ENCODE measurements at places on chromosomes 3 and 15.

DNA sequence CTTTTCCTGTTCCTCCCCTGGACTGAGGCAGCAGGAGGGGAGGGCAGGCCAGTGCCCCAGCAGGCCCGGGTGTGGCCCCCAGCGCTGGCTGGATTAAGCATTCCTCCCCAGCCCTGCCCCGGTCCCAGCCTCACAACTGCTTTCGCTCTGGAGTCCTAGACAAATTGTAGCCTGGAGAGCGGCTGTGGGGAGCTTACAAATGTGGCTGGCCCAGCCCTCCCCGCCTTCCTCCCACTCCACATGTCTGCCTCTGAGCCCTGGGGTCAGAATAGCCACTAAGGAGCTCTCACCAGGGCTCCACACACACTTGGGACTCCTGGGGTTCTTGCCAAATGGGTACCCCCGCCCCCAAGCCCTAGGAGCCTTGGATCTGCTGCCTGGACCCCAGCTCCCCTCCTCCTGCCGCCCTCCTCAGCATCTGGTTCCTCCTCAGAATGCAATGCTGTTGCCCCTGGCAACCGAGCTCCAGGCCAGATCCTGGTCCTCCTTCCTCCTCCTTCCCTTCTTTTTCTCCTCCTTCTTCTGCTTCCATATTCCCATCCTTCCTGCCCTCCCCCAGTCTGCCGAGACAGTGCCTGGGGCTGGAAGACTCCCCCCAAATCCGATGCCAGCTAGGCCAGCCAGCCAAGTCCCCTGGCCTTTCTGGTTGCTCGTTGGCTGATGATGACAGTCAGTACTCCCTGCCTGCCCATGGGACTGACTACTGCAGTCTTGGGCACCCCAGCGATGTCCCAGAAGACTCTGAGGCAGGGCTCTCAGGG, 91.1 kb downstream of the LINGO1 start:
- DNase-seq: peak; percentile 39

DNA sequence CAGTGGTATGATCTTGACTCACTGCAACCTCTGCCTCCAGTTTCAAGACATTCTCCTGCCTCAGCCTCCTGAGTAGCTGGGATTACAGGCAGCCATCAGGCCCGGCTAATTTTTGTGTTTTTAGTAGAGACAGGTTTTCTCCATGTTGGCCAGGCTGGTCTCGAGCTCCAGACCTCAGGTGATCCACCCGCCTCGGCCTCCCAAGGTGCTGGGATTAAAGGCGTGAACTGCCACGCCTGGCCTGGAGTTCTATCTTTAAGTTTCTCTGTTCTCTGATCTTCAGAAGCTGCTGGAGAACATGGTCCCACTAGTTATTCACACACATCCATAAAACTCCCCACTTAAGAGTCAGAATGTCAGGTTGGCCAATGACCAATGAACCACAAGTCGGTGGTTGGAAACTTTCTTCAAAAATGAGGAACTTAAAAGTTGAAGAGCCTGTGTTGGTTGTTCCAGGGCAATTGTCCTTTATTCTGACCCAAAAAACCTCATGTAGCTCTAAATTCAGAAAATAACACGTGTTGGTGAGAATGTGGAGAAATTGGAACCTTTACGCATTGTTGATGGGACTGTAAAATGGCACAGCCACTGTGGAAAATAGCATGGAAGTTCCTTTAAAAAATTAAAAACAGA, 55.9 kb upstream of the PIK3CB start:
- no peak for DNase-seq

DNA sequence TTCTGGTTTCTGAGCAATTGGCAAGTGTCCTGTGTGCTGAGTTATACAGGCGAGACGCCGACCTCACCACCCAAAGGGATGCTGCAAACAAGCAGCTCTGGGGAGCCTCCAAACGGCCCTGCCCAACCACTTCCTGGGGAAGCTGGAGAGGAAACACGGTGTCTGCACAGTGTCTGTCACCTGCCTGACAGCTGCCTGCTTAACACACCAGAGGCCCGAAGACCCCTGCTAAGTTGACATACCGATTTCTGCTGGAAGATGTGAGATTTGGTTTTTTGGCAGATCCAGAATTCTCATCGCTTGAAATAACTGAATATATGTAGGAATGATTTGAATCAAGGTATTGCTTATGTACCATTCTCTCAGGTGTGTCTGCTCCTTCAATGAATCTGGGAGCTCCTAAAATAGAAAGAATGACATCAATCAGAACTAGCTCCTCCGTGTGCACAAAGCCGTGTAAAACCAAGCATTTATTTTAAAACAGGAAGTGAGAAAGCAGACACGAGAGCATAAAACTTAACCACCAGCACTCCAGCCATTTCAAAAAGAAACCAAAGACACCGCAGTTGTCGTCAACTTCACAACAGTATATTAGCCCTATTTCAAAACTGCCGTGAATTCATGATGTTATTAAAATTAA, 27.2 kb downstream of the LRRC2 start:
- DNase-seq: peak; percentile 41

DNA sequence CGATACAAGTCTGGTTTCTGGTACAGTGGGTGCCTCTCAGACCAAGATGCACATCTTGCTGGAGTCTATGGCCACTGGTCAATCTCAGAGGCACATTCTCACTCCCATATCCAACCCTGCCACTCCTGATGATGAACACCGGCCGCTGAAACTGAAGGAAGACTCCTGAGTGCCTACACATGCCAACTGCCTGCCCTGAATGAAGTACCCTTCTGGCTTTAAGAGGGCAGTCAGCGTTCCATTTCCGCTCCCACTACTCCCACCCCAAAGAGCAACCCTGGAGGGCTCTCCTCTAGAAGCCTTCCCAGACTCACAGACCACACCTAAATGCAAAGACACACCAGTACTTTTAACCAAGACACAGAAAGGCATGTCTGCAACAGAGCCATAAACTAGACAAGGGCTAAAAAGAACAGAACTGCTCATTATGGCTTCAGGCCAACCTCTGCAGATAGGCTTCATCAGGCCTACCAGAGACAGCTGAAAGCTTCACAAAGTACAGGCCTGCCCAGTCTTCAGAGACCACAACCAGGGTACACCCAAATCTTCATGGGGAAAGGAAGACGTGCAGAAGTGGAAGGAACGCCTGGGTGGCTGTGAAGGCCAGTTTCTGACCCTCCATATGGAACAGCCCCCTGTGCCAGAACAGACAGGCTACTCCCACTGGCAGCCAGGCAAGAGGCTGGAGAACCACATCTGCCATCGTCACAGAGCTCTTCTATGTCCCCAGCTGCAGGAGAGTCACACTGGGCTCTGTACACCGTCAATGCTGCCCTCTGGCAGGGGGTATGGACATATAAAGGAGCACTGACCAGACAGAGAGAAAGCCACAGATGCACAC, 14.3 kb downstream of the ANP32A start:
- no peak for DNase-seq

DNA sequence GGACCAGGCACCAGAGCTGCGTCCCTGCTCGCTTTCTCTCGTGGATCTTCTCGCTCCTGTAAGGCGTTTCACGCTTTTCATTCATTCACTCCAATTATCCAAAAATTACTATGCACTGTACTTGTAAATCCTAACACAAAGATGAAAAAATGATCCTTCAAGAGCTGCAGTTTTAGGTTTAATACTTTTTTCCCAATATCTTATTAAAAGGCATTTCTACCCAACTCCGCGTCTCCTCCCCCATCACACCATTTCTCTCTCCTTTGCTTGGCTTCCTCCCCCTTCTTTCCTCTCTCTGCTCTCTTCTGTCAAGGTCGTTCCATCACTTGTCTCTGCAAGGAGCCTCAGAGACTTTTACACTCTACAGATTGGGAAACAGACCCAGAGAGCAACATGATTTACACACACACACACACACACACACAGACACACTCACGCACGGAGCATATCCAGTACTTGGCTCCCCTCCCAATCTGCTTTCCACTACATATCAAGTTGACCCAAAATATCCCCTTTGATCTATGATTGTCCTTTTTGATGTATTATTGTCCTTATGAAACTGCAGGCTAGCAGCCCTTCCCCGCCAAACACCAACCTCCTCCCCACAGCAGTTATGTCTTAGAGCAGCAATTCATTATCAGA, 479 bp upstream of the CLDN1 start:
- peak; percentile 52 for DNase-seq

DNA sequence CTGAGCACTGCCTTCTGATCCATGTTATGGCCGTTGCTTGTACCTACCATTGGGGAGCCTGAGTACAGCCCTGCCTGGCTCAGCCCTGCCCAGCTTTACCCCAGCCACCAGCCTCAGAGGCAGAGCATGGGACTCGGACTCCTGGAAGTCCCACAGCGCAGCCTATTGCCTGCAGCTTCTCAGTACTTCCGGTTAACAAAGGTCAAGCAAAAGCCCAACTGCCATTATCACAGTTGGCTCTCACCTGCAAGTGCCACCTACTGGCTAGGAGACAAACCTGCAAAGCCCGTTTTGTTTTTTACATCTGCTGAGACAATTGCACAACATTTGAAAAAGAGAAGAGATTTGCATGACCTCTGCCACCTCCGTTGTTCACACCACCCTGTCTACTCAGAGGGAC, 1081.7 kb downstream of the NAALADL2 start:
- DNase-seq: no peak

GRCh38 chr15:99148851-99149276, 44.0 kb downstream of the SYNM start:
- DNase-seq: no peak

DNA sequence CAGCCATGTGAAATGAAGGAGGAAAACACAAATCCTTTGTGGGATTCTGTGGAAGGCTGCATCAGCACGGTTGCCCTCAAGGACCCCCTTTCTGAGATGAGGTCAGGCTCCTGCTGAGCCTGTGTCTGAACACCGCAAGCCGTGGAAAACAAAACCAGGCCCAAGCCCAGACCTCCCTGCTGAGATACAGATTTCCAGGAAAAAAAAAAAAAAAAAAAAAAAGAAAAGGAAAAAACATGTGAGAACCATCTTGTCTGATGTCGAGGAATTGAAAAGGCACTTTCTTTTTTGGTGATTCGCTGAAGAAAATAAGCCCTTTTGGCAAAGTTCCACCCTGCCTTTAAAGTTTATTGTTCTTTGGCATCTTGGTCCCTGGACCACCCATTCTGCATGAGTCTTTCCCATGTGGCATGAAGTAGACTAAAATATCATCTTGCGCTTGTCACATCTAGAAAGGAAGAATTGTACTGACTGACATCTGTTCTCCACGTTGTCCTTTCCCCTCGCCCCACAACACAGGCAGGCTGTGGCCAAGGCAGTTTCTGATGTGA, 117.6 kb downstream of the CHST2 start:
- DNase-seq: no peak

DNA sequence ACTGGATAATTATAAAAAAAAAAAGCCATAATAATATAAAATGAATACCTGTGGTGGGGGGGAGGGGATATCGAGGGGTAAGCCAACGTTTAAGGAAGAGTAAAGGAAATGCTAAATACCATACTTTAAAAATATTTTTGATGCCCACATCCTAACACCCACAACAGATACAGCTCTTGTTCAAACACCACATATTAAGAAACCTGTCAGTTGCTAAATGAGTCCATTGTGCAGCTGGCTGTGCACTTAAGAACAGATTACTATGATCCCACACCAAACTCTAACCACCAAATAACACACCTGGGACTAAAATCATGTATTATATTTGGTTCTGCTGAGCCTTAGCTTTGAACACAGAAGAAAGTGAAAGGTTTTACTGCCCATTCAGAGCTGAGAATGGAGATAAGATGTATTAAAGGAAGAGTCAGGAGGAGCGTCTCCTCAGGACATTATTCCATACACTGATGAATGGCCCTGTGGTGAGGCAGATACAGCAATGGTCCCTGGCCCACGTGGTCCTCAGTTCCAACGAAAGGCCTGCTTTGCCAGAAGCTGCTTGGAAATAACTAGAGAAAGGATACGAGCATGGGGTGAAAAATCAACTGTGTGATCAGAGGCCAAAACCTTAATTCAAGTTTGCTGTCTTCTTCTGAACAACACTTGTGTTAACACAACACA, 515.4 kb downstream of the FOXP1 start:
- DNase-seq: no peak

DNA sequence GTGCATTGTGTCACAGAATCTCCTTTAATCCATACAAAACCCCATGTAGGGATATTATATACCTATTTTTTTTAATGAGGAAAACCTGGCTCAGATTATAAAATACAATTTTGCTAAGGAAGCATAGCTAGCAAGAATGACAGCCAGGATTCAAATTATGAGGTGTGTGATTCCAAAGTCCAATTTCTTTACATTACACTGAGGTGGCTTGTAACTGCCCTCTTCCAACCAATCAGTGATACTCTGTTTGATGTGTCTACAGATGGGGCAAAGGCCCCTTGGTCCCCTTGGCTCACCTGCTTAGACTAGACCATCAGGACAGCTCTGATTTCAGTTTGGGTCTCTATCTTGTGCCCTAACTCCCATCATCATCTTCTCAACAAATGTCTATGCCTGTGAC, 120.3 kb upstream of the ADAMTS9 start:
- DNase-seq: no peak

GRCh38 chr3:74592359-74592758, 22.1 kb downstream of the CNTN3 start:
- peak; percentile 46 for DNase-seq

GRCh38 chr3:114151091-114151490, 27.8 kb downstream of the DRD3 start:
- DNase-seq: no peak

DNA sequence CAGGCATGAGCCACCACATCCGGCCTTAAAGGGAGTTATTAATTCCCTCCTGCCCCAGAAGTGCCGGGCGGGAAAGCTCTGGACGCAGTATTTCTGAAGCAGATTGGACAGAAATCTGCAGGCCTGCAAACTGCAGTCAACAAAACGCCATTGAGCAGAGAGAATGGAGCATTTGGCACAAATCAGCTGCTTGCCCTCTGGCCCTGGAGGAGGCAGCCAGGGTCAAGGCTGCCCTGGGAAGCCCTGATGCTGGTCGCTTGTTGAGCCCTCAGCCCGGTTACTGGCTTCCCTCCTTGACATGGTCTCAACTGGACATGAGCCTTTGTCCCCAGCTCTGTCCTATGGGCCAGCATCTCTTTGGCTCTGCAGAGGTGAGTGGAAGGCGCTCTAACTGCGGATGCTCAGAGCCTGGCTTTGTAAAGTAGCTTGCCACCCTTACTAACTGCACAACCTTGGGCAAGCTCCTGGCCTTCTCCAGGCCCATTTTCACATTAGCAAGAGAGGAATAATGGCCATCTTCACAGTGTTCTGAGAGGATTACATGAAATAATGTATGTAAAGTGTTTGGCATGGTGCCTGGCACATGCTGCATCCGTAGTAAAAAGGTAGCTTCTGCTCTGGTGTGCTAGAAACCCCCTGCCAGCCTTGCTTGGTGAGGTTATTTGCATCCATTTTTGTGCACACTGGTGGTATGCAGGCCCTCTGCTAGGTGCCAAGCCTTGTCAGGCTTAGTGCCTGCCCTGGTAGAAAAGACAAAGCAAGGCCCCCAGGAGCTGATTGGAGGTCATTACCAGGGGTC, 4.1 kb downstream of the SEMA4B start:
- no peak for DNase-seq

- DNase-seq: peak; percentile 38
Measured at GRCh38 chr3:11088831-11089230, 65.5 kb upstream of the HRH1 start.

GRCh38 chr15:38487378-38487777, 33.5 kb downstream of the FAM98B start:
- DNase-seq: no peak

DNA sequence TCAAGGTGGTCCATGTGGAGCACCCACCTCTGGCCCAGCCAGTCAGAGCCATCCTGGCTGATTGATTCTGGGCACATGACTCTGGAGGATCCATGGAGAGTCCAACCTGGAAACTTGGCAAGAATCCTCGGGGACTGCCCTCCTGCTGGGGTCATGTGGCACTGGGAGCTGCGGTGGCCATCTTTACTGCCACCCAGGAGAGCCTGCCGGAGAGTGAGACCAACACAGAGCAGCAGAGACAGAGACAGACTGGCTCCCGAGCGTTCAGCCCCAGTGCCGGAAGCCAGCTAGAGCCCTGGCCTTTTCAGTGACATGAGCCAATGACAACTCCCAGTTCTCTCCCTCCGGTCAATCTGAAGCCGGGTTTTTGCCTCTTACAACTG, 11.5 kb upstream of the GATA2 start:
- DNase-seq: no peak

All from cardiac fibroblast (primary cell).